ENCODE measurements at places on chromosomes 2 and 18.

GRCh38 chr2:2045950-2046349 is 285.1 kb downstream of the MYT1L start:
- DNase-seq, result no peak

DNA sequence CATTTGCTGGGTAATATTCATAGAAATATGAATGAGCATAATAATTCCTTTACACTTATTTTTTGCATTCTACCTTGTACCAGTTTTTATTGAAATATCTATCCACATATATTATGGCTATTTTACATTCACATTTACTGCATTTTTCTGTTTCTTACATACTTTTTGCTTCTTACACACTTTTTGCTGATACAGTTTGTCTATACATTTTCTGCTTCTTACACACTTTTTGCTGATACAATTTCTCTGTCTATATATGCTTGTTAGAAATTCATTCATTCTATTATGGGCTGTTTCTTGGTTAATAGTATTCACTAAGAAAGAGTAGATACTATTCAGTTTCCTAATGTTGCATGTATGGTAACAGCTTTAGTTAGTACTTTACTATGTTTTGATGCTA is 16.9 kb upstream of the STAMBP start:
- no peak for DNase-seq

DNA sequence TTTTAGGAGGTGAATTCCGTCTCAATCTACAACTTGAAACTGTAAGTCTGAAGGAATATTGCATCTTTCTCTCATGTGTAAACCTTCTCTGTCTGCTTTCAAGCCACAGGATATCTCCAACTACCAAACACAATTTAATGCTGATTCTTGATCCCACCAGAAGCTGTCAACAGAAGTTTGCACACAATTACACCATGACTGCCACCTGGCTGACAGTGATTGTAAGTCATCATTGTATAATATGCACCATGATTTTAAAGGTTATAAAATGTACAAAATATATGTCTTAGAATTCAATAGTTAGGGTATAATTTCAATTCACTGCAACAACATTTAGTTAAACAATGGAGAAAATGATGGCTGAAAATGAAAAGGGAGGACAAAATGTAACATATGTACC is 18.4 kb downstream of the PREPL start:
- peak; percentile 35 for DNase-seq

DNA sequence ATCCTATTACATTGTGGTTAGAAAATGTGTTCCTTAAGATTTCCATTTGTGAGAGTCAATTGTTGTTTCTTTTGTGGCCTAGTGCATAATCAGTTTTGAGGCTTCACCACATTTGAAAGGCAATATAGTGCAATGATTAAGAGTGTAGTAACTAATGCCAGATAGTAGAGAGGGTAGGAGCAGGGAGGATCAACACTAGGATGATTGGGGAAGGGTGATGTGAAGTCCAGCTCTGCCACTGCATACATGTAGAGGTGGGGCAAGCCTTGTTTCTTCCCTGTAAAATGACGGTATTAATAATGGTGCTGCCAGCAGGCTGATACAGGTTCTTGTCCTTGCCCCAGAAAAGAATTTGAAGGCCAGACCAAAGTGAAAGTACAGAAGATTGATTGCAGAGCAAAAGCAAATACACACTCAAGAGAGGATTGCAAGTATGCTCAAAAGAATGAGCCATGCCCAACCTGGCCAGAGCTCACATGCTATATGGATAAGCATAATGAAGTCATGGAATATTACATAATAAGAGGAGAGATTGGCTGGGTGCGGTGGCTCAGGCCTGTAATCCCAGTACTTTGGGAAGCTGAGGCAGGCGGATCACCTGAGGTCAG is 8.0 kb downstream of the SP100 start:
- no peak for DNase-seq

DNA sequence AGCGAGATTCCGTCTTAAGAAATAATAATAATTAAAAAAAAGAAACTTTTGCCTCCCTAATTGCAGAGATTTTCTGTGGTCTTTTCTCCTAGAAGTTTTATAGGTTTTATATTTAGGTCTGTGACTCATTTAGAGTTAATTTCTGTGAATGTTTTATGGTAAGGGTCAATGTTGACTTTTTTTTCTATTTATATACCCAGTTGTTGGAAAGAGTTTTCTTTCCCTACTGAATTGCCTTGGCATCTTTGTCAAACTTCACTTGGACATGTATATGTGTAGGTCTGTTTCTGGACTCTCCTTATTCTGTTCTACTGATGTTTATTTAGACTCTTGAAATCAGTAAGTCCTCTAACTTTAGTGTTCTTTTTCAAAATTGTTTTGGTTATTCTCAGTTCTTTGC is 5.5 kb downstream of the ZNF512 start:
- DNase-seq, result no peak

DNA sequence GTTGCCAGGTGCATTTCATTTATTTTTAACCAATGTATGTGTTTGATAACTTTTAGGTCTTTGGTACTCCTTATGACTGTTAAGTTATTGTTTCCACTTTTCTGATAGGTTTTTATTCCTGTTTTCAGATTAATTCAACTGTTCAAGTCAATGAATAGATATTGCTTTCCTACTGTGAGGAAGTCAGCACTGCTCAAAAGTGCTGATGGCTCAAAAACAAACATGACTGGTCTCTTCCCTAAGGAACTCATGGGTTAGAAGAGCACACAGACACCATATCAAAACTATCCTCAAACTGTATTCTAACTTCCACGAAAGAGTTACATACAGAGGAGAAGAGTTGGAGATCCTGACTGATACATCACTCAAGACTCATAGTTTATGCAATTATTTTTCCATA is 39.9 kb upstream of the REG3G start:
- DNase-seq, result no peak

DNA sequence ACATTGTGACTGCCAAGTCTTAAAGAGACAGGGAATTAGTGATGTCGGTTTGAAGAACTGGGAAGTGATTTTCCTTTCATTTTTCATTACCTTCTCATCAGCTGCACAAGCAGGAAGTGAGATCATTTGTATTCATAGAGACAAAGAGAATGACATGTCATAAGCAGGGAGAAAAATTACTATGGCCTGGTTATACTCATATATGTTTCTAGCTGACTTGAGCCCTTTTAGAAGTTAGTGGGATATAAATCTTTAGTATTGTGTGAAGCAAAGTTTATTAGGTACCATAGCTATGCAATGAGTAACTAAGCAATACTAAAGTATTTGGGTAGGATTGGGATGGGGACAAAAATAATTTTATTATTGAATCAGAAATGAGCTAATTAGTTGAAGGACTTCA is 284.1 kb downstream of the PID1 start:
- DNase-seq, result no peak

DNA sequence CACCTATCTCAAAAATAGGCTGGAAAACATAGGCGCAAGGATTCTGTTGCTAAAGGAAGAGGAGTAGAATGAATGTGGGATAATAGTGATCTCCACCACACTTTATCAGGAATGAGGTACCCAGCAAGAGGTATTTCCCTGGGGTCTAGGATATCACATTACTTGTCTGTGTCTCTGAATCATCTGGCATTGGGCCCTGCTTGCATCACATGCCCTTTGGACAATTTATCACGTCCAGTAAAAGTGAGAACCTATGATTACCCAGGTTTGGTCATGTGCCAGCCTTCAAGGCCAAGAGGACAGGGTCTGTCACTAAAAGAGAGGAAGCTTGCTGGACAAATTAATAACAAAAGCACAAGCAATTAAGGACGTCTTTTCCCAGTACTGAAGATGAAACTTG is 11.4 kb upstream of the TRAPPC8 start:
- no peak for DNase-seq

- no peak for DNase-seq
Observed at GRCh38 chr18:63241760-63242159, 77.8 kb downstream of the BCL2 start.

DNA sequence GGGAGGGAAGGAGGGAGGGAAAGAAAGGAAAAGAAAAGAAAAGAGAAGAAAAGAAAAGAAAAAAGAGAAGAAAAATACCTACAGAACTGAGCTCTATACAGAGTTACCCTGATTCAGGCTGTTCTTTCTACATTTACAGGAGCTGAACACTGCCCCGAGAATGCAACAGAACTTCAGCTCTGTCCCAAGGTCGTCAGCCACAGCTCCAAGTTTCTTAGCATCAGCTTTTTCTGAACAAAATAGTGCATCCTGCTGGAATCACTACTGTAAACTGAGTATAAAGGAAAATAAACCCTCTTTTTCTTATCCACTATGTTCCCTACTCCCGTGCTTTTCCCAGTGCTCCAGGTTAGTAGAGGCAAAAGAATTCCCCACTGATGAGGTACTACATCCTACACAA is 4.7 kb upstream of the PPP4R1 start:
- no peak for DNase-seq

DNA sequence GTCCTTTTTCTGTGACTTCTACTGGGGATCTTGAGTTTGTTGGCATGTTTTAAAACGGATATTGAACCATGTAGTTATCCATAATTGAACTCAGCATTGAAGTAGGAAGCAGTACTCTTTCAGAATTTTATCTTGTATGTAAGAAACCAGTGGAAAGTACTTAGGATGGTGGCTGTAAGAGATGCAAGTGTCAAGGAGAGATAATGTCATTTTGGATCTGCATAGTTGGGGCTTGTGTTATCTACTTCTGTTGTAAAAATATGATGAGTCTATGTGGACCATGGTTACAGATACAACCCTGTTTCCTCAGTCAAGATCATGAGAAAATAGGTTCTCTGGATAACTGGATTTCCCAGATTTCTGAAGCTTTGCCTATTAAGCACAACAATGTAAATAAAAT is 113.7 kb downstream of the NAB1 start:
- DNase-seq, result no peak

DNA sequence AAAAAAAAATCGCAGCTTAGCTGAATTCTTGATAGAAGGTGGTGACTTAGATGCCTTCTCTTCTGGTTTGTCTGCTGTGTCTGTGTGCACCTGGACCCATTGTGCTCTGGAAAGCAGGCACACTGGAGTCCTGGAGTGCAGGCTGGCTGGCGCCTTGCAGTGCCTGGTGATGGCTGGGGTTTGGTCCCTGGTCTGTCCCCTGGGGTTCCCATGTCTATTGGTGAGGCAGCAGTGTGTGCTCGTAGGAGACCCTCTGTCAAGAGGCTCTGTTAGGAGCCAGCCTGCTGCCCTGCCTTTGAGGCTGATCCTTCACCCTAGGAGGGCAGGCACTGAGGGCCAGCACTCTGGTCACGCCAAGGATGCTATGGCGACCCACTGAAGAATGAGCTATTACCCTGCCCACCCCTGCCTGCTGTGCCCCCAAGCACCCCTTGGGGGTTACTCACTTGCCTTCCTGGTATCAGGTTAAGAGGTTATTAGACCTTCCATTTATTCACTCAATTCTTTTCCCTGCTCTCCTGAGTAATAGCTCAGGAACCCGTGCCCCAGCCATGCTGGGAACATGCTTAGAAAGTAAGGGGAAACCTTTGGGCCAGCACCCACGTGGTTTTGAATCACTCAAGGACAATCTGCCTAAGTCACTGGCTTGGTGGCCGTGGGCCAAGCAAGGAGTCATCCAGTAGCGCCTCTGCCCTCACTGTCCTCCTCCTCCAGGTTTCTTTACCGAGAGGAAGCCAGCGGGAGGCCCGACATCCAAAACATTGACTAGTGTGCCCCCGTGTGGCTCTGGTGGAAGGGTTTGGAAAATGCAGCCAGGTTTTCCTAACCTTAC is 284.5 kb downstream of the PRKCE start:
- DNase-seq, result peak; percentile 93

- DNase-seq, result no peak
Observed at GRCh38 chr2:211144078-211144477, 587.7 kb downstream of the CPS1 start.

GRCh38 chr2:11024259-11024645 is 112.5 kb downstream of the KCNF1 start:
- peak; percentile 58 for DNase-seq

DNA sequence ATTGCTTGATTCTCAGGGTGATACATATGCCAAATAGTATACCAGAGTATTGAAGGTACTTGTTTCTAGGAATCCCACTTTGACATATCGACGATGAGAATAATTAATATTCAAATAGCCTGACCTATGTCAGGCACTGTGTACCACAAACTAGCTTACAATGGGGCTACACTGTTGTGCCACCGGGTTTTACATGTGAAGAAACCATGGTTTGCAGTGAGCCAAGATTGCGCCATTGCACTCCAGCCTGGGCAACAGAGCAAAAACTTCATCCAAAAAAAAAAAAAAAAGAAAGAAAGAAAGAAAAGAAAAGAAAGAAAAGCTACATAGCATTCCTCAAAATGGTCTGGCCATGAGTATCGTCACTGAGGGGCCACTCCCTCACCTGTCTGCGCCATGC is 25.5 kb downstream of the GYPC start:
- DNase-seq, result no peak

- no peak for DNase-seq
Observed at GRCh38 chr2:96142217-96143113, 2.8 kb downstream of the DUSP2 start.

- DNase-seq, result no peak
Observed at GRCh38 chr2:202624133-202624532, 10.6 kb upstream of the FAM117B start.

DNA sequence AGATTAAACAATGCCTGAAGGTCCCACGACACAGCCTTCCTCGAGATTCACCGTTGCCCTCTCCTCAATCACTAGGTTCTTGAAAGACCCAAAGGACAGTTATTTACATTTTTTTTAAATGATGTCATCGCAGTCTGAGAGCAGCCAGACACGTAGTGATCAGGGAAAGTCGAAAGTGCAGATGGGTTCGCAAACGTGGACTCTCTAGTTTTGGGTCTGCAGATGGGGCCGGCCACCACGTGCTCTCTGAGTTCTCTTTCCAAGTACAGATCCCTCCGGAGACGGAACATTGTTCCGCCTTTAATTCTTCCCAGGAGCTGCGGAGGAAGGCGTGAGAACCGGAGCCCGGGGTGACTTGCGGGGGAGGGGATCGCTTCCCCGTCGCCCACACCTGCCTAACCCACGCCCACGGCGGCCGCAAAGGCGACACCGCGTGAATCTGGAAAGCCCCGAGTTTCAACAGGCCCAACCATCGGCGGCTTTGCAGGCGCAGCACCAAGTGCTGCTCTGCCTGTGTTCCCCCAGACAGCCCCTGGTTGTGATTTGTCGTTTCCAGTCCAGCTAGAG is 54.3 kb downstream of the PKDCC start:
- DNase-seq, result peak; percentile 87

DNA sequence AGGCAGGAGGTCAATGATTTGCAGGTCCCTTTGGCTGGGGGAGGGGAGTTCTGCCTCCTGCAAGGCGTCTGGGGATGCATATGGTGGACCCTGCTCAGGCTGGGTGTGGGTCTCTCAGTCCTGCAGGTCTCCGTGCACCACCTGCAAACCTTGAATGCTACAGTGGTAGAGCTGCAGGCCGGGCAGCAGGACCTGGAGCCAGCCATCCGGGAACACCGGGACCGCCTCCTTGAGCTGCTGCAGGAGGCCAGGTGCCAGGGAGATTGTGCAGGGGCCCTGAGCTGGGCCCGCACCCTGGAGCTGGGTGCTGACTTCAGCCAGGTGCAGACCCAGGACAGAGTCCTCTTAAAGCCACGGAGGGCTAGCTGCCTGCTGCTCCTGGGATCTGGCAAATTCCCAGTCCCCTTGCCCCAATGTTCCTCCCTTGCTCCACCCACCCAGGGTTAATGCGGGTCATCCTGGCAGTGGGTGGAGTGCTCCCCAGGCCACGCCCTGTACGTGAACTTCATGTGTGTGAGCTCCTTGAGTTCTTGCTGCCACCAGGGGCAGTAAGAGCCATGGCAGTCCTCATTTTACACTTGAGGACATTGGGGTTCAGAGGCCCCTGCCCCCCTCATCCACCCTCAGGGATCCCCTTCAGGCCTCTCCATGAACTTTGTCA is 3.1 kb downstream of the PROM2 start:
- no peak for DNase-seq

Data from eye (tissue), 1 donor.